ENCODE measurements at places on chromosomes 12 and 14. TPM values are rescaled to one million over a fixed set of nuclear protein-coding genes. Genes with fewer than 3 reads are reported as not detected.

The PRB2 gene
- total RNA-seq = not detected

The CDCA3 gene
- 62.5 TPM for total RNA-seq

The TGM1 gene
- total RNA-seq = 3.3 TPM

The DAZAP2 gene
- 94.2 TPM for total RNA-seq

The GARIN6 gene
- not detected for total RNA-seq

- H3K27me3 ChIP-seq = no peaks in the 10 kb centered on the region
- H3K4me3 ChIP-seq = no peak overlapping the region
- H3K27ac ChIP-seq = no peak overlapping the region
- DNase-seq = no peak
- no peaks in the 10 kb centered on the region for H3K36me3 ChIP-seq
These were observed 81.1 kb downstream of the PELI2 start for GRCh38 chr14:56199095-56199981.

- DNase-seq = no peak
- H3K4me1 ChIP-seq = no peaks in the 10 kb centered on the region
- H3K27me3 ChIP-seq = peaks cover under 1% of the 10 kb centered on the region
- H3K4me3 ChIP-seq = no peak overlapping the region
These were observed 163.5 kb downstream of the AACS start for GRCh38 chr12:125228519-125229260.

DNA sequence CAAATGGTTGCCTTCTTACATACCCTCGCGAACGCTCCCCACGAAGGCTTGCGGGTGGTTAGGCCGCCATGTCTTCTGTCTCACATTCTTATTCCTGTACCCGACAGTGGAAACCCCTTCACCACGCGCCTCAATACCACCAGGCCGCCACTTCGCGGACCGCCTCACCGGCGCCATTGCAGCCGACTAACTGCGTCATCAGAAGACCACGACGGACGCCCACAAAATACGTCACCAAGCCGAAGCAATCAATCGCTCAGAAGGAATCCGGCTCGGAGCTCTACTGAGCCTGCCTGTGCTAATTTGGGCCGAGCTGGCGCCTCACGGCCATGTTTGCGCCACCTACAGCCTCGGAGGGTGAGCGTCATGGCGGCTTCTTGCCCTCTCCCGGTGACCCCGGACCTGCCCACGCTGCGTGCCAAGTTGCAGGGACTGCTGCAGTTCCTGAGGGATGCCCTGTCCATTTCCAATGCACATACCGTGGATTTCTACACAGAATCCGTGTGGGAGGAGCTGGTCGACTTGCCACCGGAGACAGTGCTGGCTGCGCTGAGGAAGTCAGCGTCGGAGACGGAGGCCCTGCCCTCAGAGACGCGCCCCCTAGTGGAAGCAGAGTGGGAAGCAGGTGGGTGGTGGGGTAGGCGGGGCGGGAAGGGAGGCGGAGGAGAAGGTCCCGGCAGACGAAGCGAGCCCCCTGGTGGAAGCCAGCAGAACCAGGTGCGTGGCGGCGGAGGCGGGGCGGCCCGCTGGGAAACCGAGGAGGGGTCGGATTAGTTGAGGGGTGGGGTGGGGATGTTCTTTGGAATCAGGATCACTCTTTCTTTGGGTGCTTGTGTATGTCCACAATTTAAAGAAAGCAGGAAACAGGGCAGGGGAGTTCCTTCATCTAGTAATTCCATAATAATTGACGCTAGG is at the start of the genes CCDC59 and METTL25:
Gene CCDC59 (minus strand): TSS at position 188 of the 915 bp plus-strand sequence. CDS start 11 bp downstream, at position 177.
Gene METTL25 (plus strand): TSS at position 330 of the 915 bp plus-strand sequence. CDS start 37 bp downstream, at position 367.
- H3K4me3 ChIP-seq = peak within 1 kb of the TSS; percentile 97
- peaks cover 31% of the 10 kb centered on the region for H3K36me3 ChIP-seq
- peaks cover 52% of the 10 kb centered on the region for H3K4me1 ChIP-seq
- H3K27me3 ChIP-seq = no peaks in the 10 kb centered on the region
- peak within 1 kb of the TSS; percentile 99 for H3K27ac ChIP-seq

GRCh38 chr12:18267427-18268099 is 6.2 kb downstream of the PIK3C2G start:
- DNase-seq = no peak
- no peak overlapping the region for H3K27ac ChIP-seq
- H3K27me3 ChIP-seq = no peaks in the 10 kb centered on the region
- H3K36me3 ChIP-seq = no peaks in the 10 kb centered on the region
- H3K4me1 ChIP-seq = no peaks in the 10 kb centered on the region

GRCh38 chr12:67873355-67873754 is 115.9 kb upstream of the IFNG-AS1 start:
- peaks cover 2% of the 10 kb centered on the region for H3K36me3 ChIP-seq
- no peak for DNase-seq
- no peak overlapping the region for H3K4me3 ChIP-seq
- no peaks in the 10 kb centered on the region for H3K4me1 ChIP-seq
- H3K27me3 ChIP-seq = no peaks in the 10 kb centered on the region
- no peak overlapping the region for H3K27ac ChIP-seq

DNA sequence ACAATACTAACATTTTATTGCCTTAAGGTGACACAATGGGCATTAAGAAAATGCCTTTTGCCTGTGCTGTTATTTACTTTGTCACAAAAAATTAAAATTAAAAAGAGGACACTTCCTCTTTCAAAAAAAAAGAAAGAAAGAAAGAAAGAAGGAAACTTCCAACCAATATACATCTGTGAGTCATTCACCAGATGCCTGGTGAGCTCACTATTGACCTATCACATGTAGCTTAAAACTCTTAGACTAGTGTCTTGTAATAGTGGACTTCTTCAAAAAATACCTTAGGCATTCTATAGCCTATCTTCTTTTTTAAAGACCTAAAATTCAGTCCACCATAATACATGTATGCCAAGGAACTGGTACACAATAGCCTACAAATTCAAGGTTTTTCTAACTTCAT is 4.9 kb upstream of the SOX5 start:
- no peaks in the 10 kb centered on the region for H3K27me3 ChIP-seq
- H3K36me3 ChIP-seq = no peaks in the 10 kb centered on the region
- H3K4me1 ChIP-seq = no peaks in the 10 kb centered on the region
- H3K4me3 ChIP-seq = no peak overlapping the region
- DNase-seq = no peak
- H3K27ac ChIP-seq = no peak overlapping the region

GRCh38 chr14:104788161-104788818 is 7.3 kb downstream of the AKT1 start:
- H3K36me3 ChIP-seq = no peaks in the 10 kb centered on the region
- H3K27ac ChIP-seq = no peak overlapping the region
- no peaks in the 10 kb centered on the region for H3K27me3 ChIP-seq
- DNase-seq = no peak

GRCh38 chr12:55937981-55938380 is 7.0 kb downstream of the DGKA start:
- no peaks in the 10 kb centered on the region for H3K27me3 ChIP-seq
- DNase-seq = no peak
- peak overlapping the region; percentile 84 for H3K27ac ChIP-seq
- H3K4me3 ChIP-seq = no peak overlapping the region
- peaks cover 88% of the 10 kb centered on the region for H3K4me1 ChIP-seq
